Esophagus squamous epithelium (tissue), 5 donors: ENCODE measurements at places on chromosomes 13 and 19.

DNA sequence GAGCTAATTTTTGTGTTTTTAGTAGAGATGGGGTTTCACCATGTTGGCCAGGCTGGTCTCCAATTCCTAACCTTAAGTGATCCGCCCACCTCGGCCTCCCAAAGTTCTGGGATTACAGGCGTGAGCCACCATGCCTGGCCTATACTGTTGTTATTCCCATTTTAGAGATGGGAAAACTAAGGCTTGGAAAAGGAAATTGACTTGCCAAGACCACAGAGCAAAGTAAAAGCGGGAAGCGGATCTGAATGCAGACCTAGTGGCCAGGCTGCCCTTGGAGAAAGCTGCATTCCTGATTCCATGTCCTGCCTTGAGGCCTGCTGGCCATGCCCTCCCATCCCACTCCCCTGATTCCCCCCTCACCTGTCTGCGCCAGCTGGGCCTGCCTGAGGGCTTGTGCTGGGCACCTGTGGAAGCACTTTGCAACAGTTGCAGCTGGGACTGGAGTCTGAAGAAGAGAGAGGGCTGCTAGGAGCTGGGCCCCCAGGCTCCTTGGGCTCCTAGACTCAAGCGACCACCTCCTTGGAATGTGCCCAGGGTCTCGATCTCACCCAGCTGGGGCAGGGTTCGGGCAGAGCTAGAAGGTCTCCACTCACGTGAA, 5.7 kb downstream of the PALM3 start:
- DNase-seq: no peak

DNA sequence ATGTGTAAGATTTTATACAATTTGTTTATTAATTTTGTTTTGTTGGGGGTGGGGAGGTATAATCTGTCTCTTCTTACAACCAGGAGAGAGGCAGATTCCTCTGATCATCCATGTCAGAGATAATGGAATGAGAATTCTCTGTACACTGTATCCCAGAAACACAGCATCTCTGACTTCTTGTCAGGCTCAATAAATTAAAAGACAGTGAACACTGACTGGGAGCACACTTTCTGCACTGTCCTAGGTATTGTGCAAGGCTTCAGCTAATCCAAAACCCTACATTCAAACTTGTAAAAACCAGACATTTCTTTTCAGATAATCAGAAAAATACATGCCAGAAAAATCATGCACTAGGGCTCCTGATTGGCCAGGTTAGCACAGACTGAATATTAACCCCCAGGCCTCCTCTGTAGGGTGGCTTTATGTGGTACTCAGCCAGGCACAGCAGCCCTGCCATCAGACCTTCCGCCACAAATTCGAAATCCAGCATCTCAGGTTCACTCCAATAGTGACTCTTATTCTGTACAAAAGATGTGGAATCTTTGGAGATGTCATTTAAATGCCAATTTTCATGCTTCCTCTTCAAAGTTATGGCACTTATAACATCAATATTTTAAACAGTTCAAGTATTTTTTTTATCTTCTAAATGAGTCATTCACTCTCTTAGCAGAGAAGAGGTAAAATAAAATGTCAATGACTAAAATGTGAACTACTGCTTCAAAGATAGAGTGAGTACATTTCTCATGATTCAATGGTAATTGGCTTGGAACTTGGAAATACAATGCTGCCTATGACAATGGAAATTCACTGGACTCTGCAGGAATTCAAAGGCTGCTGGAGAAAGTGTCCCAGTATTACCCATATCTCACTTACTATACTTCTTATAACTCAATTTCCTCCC, 211.5 kb downstream of the KLF12 start:
- DNase-seq: no peak

GRCh38 chr13:35479706-35480105, 3.2 kb upstream of the MAB21L1 start:
- DNase-seq: no peak

DNA sequence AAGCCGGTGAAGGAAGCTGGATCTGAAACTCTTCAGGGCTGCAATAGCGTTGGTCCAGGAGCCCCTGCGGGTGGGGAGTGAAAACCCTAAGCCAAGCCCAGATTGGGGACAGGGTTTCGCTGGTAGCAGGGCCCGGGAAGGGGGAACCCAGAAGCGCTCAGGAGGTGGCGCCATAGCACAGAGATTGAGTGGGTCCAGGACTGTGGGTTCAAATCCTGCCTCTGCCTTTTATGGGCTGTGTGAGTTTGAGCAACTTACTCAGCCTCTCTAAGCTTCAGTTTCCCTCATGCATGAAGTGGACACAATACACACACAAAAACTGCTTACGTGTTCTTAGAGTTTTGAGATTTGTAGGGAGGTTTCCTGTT, 8.3 kb upstream of the SYCN start:
- DNase-seq: no peak

GRCh38 chr13:33388286-33388998, 102.9 kb upstream of the STARD13 start:
- no peak for DNase-seq

DNA sequence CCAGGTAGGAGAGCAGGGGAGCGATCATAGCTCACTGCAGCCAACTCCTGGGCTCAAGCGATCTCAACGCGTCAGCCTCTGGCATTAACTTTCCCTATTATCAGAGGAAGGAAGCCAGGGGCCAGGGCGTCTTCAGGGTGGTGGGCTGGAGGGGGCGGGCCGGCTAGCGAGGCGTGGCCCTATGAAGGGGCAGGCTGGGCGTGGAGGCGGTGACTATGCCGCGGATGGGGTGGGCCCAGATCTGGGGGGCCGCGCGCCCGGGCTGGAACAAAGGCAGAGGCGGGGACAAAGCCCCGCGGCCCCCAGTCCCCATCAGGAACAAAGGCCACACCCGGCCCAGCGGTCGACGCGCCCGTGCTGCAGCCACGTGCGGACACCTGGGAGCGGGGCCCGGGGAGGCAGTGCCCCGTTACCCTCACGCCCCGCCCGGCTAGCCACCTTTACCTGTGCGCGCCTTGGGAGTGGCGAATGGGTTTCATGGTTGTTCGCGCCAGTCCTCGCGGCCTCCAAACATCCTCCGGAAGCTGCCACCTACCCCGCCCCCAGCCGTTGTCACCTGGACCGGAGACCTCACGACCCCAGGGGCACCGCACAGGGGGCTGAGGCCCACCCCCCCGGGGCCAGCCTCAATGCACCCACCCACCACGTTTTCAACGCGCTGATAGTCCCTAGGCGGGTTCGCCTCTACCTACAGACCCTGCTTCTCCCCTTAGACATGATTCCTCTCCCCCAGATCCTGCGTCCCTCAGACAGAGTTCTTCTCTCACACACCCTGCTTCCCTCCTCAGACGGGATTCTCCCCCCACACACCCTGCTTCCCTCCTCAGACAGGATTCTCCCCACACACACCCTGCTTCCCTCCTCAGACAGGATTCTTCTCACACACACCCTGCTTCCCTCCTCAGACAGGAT, 5.4 kb upstream of the TRIM28 start:
- DNase-seq: no peak

DNA sequence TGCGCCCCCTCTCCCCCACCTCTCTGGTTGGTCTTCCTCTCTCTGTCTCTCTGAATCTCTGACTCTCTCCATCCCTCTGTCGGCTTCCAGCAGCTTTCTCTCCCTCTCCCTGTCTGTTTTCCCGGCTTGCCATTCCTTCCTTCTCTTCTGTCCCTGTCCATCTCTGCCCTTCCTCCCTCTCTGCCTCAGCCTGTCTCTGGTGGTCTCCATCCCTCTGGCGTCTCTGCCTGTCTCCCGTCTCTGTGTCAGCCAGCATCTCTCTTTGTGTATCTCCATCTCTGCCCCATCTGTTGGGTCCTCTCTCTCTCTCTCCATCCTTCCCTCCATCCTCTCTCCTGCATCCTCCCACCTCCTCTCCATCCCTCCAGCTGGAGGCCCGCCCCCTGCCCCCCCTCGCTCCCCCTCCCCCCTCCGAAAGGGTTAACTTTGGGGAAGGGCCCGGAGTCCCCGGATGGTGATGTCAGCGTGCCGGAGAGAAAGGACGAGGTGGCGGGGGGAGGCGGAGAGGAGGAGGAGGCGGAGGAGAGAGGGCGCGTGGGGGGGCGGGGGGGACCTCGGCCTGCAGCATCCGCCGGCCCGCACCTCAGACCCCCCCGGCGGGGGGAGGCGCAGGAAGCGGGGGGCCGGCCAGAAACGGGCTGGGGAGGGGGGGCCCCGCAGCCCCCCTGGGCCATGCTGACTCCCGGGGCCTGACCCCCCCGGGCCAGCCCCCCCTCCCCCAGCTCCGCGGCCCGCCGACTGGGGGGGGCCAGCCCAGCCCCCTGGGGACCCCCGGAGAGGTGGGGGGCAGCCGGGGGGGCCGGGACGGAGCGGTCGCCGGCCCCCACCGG, at the start of gene BRSK1:
Gene BRSK1, plus strand, starts transcription at position 450 of the 830 bp plus-strand sequence. CDS start 446 bp downstream, outside the sequence.
- no peak for DNase-seq
